ENCODE measurements at places on chromosomes 4 and X. TPM values are rescaled to one million over a fixed set of nuclear protein-coding genes. Genes with fewer than 3 reads are reported as not detected.

The SMR3B gene
- total RNA-seq, result not detected

The TXK gene
- 1.6 TPM for total RNA-seq

The TMPRSS11B gene
- not detected for total RNA-seq

The RNF212 gene
- 2.4 TPM for total RNA-seq

The SRPX gene
- total RNA-seq, result 46.5 TPM

All from suprapubic skin (tissue), 4 donors.